ENCODE measurements at places on chromosomes 4 and X.

GRCh38 chrX:118685393-118685792, 42.0 kb upstream of the IL13RA1 start:
- no peak for DNase-seq

DNA sequence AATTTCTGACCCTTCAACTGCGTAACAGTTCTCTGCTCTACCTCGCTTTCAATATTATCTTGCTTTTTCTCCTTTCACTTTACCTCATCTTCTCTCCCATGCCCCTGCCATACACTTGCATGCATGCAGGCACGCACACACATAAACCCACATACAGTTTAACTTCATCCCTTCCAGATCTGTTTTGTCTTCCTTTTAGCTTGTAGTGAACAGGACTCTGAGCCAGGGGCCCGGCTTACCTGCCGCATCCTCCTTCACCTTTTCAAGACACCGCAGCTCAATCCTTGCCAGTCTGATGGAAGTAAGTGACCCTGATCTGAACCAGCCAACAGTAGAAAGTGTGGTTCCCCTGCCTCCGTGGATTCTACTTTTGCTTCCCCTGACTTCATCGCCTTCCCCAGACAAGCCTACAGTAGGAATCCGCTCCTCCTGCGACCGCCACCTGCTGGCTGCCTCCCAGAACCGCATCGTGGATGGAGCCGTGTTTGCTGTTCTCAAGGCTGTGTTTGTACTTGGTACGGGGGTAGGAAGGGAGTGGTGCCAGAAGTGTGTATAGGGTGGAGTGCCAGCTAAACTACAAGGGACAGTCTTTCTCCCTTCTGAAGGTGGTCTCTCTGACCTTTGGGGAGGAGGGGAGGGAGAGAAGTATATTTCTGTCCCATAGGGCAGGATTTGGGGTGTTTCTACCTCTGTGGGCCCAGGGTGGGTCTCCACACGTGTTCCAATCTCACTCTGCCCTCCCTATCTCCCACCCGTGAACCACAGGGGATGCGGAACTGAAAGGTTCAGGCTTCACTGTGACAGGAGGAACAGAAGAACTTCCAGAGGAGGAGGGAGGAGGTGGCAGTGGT, 10.7 kb downstream of the MED12 start:
- DNase-seq, result peak; percentile 78

- no peak for DNase-seq
Observed at GRCh38 chr4:38920186-38920585, 52.6 kb downstream of the FAM114A1 start.

- DNase-seq, result no peak
Observed at GRCh38 chrX:139832718-139833309, 100.0 kb downstream of the ATP11C start.

Data from HuH-7.5 (cell line).